ENCODE measurements at places on chromosomes 4 and X.
A peak's percentile ranks its signal among the peaks of the same experiment; 100 is the strongest.

GRCh38 chr4:4633431-4633830 is 91.6 kb upstream of the STX18 start:
- peak; percentile 16 for DNase-seq

- peak; percentile 62 for DNase-seq
Observed at GRCh38 chr4:147829401-147830101, 97.7 kb downstream of the ARHGAP10 start.

DNA sequence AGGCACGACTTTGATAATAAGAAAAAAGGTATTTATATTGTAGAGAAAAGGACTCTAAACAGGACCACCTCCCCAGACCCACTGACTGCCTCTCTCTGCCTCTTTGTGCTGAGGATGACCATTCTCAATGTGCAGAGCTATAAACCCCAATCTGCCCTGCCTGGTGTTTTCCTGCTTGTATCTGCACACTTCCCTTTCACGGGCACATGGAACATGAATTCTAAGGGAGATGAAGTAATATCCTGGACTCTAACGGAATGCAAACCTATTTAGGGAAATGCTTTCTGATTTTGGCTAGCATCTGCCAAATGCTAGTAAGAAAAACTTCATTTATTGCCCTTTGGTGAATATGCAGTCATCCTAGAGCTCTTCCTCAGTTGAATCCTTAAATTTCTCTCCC is 2.4 kb downstream of the DIPK2B start:
- DNase-seq: no peak

GRCh38 chr4:132479543-132479942 is 669.6 kb upstream of the PCDH10 start:
- DNase-seq: no peak

- DNase-seq: peak; percentile 83
Observed at GRCh38 chr4:14303856-14304255, 676.3 kb upstream of the BOD1L1 start.

- peak; percentile 87 for DNase-seq
Observed at GRCh38 chr4:57077550-57078343, 32.4 kb downstream of the IGFBP7 start.

DNA sequence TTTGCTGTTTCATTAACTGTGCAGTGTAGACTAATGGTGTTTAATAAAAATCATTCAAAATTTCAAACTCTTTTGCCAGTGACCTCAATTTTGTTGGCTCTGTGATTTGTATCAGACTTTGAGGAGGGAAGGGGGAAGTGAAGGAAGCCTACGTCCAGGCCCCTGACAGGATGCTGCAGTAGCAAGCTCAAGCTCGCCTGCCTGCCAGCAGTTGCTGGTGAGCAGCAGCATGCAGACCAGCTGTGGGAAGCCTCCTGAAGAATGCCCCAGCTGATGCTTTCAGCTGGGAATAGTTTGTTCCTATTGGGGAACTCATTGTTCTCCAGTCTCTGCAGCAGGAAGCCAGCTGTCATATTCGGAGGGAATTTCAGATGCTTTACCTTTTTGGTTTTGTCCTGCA is 495.2 kb downstream of the AFF2 start:
- no peak for DNase-seq

GRCh38 chr4:186002853-186003252 is 66.1 kb upstream of the TLR3 start:
- no peak for DNase-seq

DNA sequence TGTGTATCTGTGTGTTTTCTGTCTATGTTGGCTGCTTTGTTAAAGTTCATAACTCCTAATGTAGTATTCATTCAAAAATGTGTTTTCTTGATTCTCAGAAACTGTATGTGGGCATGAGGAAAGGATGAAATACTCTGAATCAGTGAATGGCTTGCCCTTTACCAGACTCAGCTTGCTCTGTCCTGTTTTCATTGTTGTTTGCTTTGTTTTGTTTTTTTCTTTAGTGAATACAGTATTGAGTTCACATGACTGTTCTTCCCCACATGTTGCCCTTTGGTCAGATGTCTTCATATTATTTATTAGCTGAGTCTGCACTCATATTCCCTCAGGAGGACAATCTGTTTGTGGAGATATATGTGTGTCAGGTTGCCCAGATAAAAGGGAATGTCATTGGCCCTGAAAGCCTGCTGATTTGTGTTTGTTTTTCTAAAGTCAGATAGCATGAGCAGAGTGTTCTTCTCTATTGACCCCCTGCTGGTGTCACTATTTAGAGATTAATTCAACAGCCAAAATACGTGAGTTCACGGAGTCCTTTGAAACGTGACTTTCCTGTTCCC is 1184.4 kb downstream of the RPA4 start:
- DNase-seq: no peak

- DNase-seq: peak; percentile 56
Observed at GRCh38 chr4:27789773-27790172, 929.1 kb downstream of the STIM2 start.

DNA sequence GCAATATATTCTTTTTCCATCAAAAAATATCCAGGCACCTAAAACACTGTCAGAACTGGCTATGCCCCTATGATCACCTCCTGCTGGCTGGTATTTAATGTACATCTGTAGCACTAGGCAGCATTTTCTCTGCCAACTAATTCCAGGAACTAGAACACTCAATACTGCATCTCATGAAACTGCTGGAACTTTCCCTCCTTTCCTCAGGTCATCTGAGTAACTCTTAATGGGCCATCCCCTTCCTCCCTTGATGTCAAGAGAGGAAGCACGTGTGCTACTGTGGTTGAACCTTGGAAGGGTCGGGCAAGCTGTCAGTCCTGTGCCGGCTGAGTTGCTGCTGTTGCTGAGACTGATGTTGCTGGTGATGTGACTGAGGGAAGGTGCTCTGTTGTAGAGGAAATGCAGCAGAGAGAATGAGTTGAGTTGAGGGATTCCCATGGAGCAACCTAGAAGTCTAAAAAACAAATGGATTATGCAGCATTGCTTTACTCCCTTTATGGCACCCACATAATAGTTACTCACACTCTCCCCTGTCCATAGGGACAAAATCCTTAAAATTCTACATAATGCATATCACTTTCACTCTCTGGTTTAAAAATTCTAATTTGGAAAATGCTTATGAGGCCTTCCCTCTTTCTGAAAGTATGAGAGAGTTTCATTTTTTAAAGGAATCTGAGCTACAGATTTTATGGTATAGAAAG is 39.5 kb downstream of the TMEM165 start:
- peak; percentile 27 for DNase-seq

DNA sequence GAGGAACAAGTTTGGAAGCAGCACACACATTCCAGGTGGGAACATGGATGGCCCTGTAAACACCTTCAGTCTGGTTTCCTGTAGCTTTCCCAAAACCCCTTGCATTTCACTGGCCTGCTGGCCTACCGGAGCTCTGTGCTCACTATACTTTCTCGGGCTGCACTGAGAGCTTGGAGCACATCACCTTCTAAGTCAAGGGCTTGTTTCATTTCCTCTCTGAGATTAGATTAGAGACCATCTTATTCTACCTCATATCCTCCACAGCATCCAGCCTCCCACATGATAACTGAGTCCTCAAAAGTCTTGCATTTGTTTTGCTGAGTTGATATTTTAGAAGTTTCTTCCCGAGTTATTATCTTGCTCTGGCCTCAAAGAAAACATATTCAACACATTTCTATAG is 147.7 kb downstream of the RASL11B start:
- no peak for DNase-seq

- DNase-seq: no peak
Observed at GRCh38 chr4:85777908-85778631, 303.1 kb downstream of the ARHGAP24 start.

DNA sequence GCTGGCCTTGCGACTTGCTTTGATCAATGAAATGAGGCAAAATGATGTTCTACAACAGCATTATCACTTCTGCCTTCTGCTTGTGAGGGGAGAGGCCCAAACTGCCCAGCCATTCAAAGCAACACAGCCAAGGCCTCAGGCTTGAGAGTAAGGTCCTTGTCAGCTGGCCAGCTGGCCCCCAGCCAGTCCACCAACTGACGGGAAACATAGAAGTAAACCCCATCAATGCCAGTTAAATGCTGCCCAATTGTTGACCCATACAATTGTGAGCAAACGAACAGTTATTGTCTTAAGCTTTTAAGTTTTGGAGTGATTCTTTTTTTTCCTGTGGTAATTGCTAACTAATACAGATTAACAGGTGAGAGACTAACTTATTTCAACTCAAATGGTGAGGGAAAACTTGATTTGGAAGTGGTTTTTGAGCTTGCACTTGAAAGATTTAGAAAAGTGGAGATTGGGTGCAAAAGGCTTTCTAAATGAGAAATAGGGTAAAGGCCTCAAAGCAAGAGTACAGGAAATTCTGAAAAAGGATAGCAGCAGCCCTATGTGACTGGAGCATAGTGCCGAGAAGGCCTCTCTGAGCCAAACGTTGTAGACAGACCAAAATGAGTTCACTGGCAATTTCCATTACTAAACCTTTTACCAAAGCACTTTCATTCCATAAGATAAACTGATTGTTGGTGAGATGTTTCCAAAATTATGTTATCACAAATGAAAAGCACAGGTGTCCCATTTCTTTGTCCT is 66.9 kb downstream of the ARHGEF38 start:
- no peak for DNase-seq

GRCh38 chr4:38860788-38861424 is 4.3 kb upstream of the TLR6 start:
- DNase-seq: no peak

- no peak for DNase-seq
Observed at GRCh38 chr4:172207886-172208285, 394.7 kb downstream of the GALNTL6 start.

DNA sequence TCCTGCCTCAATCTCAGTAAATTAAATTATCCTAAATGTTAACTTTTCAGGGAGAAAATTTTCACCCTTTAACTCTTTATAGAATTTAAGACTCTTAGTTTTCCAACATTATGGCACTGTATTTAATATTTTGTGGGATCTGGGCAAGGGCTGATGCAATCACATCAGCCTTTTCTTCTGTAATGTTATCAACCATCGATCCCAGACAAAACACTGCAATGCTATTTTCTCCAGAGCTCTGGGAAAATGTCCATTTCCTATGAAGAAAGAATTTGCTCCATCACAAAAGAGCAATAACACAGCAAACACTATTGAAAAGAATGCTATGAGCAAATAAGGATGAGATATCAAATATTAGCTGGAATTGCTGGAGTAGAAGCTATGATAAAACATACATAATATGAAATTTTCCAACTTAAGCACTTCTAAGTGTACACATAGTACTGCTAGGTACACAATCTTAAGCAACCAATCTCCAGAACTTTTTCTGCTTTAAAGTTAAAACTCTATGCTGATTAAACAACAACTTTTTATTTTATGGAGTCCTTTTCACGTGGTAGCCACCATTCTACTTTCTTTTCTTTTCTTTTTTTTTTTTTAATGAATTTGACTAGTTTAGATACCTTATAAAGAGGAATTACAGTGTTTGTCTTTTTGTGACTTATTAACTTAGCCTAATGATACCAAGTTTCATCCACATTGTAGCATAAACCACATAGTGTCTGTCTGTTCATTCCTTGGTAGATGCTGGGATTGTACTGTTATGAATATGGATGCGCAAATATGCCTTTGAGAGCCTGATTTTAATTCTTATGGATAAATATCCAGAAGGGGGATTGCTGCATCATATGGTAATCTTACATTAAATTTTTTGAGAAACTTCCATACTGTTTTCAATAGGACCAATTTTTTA is 43.6 kb downstream of the UGT2A3 start:
- DNase-seq: no peak

GRCh38 chrX:70423936-70424675 is 992 bp downstream of the GDPD2 start:
- DNase-seq: no peak

DNA sequence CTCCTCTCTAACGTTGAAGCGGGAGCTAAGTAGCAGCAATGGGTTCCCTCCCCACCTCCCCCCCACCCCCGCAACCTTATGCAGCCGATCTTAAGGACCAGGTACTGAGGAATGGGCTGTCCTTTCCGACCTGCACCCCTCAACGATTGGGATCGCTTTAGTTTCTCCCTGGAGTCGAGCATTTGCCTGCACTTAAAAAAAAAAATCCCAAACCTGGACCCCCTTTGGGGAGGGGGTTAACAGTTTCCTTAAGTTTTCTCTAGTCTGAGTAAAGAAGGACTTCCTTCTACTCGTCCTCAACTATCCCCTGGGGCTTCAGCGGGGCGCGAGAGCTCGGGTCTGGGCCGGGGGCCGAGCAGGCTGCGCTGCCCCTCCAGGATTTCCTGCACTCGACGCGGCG is 25.7 kb upstream of the BCORL1 start:
- DNase-seq: no peak

DNA sequence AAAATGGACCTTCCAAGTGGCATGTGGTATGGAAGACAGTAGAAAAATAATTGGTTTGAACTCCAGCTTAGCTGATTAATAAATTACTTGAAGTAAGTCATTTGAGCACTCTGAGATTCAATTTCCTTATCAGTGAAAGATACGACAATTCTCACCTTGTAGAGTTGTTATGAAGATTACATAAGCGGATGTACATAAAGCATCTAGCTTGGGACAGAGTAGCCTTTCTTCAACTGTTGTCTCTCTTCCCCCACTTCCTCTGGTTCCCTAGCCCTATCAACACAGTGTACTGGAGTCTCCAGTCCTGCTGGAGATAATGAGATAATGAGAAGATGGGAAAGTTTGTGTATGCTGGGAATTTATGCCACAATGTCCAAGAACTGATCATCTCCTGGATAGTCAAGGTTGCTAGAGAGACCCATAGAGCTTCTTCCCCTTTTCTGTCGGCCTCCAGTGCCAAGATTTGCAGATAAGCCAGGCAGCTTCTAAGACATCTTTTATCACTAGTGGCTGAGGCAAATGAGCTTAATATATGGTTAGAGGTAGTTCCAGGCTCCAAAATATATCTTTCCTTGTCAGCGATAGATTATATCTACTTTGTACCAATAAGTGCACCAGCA is 33.9 kb downstream of the VSIG4 start:
- DNase-seq: no peak

Measured in fibroblast of skin of scalp (primary cell).